ENCODE measurements at places on chromosomes 1 and 21.

GRCh38 chr1:87028576-87028975 is 114.1 kb downstream of the HS2ST1 start:
- no peaks in the 10 kb centered on the region for H3K4me1 ChIP-seq
- no peak overlapping the region for H3K4me3 ChIP-seq
- DNase-seq, result no peak
- H3K27ac ChIP-seq, result no peak overlapping the region

DNA sequence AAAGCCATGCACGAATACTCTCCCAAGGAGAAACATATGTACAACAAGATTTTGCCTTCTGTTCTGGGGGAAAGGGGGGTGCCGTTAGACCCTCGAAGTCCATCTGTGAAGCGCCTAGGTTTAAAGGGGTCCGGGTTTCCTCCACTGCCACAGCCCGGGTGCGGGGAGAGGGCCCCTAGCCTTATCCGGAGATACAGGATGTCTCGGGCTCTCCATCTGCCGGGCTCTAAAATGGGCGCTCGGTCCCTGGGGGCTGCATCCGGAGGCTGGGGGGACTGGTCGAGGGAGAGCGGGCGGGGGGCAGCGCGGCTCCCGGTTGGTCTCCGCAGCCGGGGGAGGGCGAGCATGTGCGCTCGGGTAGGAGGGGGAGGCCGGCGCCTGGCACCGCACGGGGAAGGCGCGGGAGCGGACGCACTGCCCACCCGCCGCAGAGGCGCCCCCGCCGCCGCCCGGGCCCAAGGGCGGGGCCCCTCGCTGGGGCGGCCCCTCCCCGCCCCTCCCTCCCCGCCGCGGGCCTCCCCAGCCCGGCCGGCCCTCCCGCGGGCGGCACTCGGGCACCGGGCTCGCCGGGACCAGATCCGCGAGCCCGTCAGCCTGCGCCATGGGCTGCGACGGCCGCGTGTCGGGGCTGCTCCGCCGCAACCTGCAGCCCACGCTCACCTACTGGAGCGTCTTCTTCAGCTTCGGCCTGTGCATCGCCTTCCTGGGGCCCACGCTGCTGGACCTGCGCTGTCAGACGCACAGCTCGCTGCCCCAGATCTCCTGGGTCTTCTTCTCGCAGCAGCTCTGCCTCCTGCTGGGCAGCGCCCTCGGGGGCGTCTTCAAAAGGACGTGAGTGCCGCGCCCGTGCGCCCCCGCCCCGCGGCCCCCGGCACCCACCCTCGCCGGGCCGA is 63.1 kb downstream of the ELK4 start:
- H3K36me3 ChIP-seq, result no peaks in the 10 kb centered on the region
- H3K4me3 ChIP-seq, result peak overlapping the region; percentile 31
- no peak overlapping the region for H3K27ac ChIP-seq
- H3K27me3 ChIP-seq, result peaks cover 16% of the 10 kb centered on the region
- no peak for DNase-seq

- H3K27me3 ChIP-seq, result no peaks in the 10 kb centered on the region
- no peak for DNase-seq
- peaks cover 5% of the 10 kb centered on the region for H3K4me1 ChIP-seq
- H3K4me3 ChIP-seq, result no peak overlapping the region
These were observed 130.5 kb downstream of the RASAL2 start for GRCh38 chr1:178224358-178224757.

DNA sequence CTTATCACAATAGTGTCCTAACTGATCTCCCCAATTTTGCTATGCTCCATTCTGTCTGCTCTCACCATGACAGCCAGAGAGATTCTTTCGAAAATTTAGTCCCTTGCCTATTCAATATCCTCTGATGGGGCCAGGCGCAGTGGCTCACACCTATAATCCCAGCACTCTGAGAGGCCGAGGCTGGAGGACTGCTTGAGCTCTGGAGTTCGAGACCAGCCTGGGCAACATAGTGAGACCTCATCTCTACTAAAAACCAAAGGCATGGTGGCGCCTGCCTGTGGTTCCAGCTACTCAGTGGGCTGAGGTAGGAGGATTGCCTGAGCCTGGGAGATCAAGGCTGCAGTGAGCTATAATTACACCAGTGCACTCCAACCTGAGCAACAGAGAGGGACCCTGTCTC is 16.1 kb upstream of the PDZK1IP1 start:
- no peak overlapping the region for H3K4me3 ChIP-seq
- peak overlapping the region; percentile 74 for H3K27ac ChIP-seq
- DNase-seq, result no peak
- no peaks in the 10 kb centered on the region for H3K36me3 ChIP-seq

- no peaks in the 10 kb centered on the region for H3K36me3 ChIP-seq
- DNase-seq, result no peak
- H3K4me3 ChIP-seq, result no peak overlapping the region
- H3K4me1 ChIP-seq, result no peaks in the 10 kb centered on the region
- H3K27ac ChIP-seq, result peak overlapping the region; percentile 68
These were observed 533.5 kb downstream of the LTN1 start for GRCh38 chr21:28459193-28459592.

DNA sequence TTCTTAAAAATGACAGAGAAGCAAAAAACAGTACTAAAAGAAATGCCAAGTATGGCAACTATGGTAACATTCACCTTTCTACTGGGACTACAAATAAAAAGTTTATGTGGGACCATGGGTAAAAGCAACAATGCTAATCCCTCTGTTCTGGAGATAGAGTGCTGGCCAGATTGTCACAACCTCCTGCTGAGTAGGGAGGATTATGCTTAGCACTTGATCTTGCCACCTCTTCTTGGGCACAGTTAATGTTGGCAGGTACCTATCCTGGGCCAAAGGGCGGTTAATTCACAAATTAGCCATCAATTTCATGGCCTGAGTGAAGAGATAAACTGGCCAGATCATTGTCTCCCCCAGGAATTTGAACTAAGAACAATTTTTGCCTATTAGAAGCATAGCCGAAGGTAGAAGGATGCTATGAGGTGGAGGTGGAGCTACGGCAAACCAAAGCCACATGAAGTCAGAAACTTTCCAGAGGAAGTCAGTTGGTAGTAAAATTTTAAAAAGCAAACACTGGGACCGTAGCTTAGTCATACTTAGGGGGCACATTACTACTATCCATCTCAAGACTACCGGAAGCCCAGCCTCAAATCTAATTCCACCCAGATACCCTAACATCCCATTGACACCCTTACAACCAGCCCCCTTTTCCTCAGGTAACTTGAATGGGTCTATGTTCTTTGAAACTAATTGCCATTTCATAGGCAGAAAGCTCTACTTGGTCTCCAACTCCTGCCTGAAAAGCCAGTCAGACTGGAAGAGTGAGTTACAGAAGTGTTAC is 2.7 kb downstream of the SCYL3 start:
- peak overlapping the region; percentile 73 for H3K27ac ChIP-seq
- H3K36me3 ChIP-seq, result no peaks in the 10 kb centered on the region
- peak; percentile 68 for DNase-seq
- H3K4me3 ChIP-seq, result no peak overlapping the region
- no peaks in the 10 kb centered on the region for H3K27me3 ChIP-seq
- H3K4me1 ChIP-seq, result peaks cover 26% of the 10 kb centered on the region

DNA sequence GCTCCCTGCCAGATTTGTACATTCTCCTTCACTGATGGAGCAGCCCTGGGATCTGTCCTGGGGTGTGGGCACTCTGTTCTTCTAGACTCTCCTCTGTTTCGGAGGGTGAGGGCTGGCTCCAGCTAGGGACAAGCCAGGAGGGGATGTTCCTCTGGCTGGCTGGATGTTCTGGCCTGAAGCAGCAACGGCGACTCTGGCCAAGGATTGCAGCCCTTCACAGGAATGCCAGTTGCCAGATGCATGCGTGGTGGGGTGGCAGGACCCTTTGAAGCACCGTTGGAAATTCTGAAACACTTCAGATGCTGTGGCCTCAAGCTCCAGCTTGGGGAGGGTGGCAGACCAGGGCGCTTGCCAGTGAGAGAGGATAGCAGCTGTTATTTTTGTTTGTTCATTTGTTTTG is 210.9 kb downstream of the TRABD2B start:
- no peaks in the 10 kb centered on the region for H3K27me3 ChIP-seq
- no peaks in the 10 kb centered on the region for H3K4me1 ChIP-seq
- no peak overlapping the region for H3K27ac ChIP-seq
- H3K4me3 ChIP-seq, result no peak overlapping the region
- H3K36me3 ChIP-seq, result no peaks in the 10 kb centered on the region
- DNase-seq, result no peak

GRCh38 chr1:182446033-182446669 is 3.8 kb upstream of the RGSL1 start:
- H3K36me3 ChIP-seq, result no peaks in the 10 kb centered on the region
- H3K27ac ChIP-seq, result no peak overlapping the region
- H3K27me3 ChIP-seq, result no peaks in the 10 kb centered on the region
- no peaks in the 10 kb centered on the region for H3K4me1 ChIP-seq
- H3K4me3 ChIP-seq, result no peak overlapping the region
- DNase-seq, result peak; percentile 53

DNA sequence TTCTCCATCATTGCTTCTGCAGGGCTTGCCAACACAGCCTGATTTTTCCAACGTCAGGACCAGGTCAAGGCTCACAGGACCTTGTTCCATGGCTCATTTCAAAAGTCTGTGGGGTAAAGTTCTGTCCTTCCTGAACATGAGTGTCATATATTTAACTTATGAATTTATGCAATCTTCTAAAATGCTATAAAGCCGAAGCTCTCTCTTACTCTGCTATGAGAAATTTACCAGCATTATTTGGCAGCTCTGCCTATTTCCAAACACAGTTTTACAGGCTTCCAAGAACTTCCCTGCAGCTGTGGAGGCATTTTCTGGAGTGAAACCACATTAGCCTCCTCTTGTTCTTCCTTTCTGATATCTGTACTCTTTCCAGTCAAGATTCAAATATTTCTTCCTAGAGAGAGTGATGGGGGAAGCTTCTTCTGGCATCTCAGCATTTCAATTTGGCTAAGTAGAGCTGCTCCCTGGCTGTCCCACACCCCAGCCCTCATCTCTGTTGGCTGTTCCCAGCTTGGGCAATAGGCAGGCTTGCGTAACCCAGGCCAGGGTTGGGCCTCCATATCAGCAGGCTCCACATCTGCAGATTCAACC is 15.6 kb upstream of the HMGCS2 start:
- no peak for DNase-seq
- H3K27me3 ChIP-seq, result no peaks in the 10 kb centered on the region
- peaks cover 43% of the 10 kb centered on the region for H3K4me1 ChIP-seq
- H3K36me3 ChIP-seq, result no peaks in the 10 kb centered on the region
- peak overlapping the region; percentile 17 for H3K27ac ChIP-seq
- H3K4me3 ChIP-seq, result no peak overlapping the region

- no peak overlapping the region for H3K27ac ChIP-seq
- H3K4me3 ChIP-seq, result no peak overlapping the region
- no peak for DNase-seq
- H3K36me3 ChIP-seq, result no peaks in the 10 kb centered on the region
- no peaks in the 10 kb centered on the region for H3K4me1 ChIP-seq
These were observed 230.1 kb downstream of the SRGAP2C start for GRCh38 chr1:121414905-121415304.

DNA sequence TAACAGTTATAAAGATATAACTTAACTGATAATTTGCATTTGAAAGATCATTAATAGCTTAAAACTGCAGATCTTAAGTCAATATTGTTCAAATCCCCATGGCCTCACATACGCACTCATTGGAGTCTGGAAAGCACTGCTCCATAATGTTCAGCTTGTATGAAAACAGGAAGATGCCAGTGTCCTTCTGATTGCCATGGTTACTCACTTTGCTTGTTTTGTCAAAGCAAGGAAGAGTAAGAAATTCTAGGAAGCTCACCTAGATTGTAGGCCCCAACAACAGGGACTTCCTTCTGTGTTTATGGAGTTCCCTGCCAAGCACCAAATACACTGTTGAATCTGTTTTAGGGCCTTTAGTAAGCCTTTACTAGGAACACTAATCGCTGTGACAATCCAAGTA is 10.9 kb downstream of the GAS5 start:
- no peak for DNase-seq
- no peaks in the 10 kb centered on the region for H3K36me3 ChIP-seq
- no peak overlapping the region for H3K27ac ChIP-seq
- H3K27me3 ChIP-seq, result no peaks in the 10 kb centered on the region
- H3K4me3 ChIP-seq, result no peak overlapping the region
- peaks cover 6% of the 10 kb centered on the region for H3K4me1 ChIP-seq

DNA sequence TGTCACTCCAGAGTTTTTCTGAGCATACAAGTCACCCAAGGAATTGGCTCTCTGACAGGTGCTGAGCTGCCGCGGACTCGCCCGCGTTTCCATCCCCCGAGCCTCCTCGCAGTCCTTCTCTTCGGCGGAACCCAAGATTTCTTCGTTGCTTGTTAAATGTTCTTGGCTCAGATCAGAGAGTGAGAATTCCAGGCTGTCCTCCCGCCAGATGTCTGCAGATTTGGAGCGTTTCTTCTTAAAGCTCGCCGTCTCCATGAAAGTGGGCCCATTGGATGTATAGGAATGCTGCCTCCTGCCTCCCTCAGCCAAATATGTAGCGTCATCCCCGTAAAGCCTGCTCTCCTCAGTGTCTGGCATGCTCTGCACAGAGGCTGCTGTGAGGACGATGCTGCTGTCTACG is 77.8 kb downstream of the TIAM1 start:
- no peaks in the 10 kb centered on the region for H3K36me3 ChIP-seq
- no peak overlapping the region for H3K4me3 ChIP-seq
- H3K27me3 ChIP-seq, result no peaks in the 10 kb centered on the region
- DNase-seq, result no peak

DNA sequence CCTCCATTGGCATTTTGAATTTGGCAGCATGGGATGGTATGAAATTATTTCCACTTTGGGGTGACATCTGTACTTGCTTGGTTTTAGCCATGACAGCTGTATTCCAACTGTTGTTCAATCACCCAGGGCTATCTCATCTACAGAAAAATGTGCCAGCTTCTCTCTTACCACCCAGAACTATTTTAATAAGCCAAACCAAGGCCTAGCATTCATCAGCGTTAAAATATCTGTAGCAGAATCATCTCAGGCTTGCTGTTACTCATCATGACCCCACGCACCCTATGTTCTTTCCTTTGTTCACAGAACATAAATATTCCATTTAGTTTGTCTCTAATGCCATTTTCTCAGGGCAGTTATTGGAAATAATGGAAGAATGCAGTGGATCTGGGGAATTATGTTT is 49.8 kb downstream of the GIPC2 start:
- DNase-seq, result no peak
- H3K27ac ChIP-seq, result no peak overlapping the region
- no peak overlapping the region for H3K4me3 ChIP-seq
- H3K36me3 ChIP-seq, result no peaks in the 10 kb centered on the region
- H3K27me3 ChIP-seq, result no peaks in the 10 kb centered on the region
- H3K4me1 ChIP-seq, result 0 out of 2 replicates have a peak, but pooled peaks cover 4% of the 10 kb centered on the region

GRCh38 chr1:118047006-118047649 is 117.6 kb downstream of the WDR3 start:
- no peak overlapping the region for H3K4me3 ChIP-seq
- no peak overlapping the region for H3K27ac ChIP-seq
- DNase-seq, result no peak
- H3K4me1 ChIP-seq, result no peaks in the 10 kb centered on the region
- no peaks in the 10 kb centered on the region for H3K27me3 ChIP-seq

GRCh38 chr1:25996966-25997827 is 666 bp downstream of the PAFAH2 start:
- no peaks in the 10 kb centered on the region for H3K27me3 ChIP-seq
- H3K27ac ChIP-seq, result peak overlapping the region; percentile 92

- H3K4me3 ChIP-seq, result no peak overlapping the region
- no peaks in the 10 kb centered on the region for H3K36me3 ChIP-seq
- H3K27ac ChIP-seq, result no peak overlapping the region
- H3K4me1 ChIP-seq, result no peaks in the 10 kb centered on the region
These were observed 1753.4 kb downstream of the MRPL39 start for GRCh38 chr21:23853796-23854379.

Data from Caco-2 (cell line).